ENCODE measurements at places on chromosomes 12 and 14.

GRCh38 chr12:111747333-111747732 is 19.4 kb upstream of the ALDH2 start:
- no peak for DNase-seq

- DNase-seq: no peak
These were observed 272.0 kb upstream of the DIO3 start for GRCh38 chr14:101289230-101289690.

- no peak for DNase-seq
These were observed 56.7 kb downstream of the FAM222A start for GRCh38 chr12:109770104-109770860.

- no peak for DNase-seq
These were observed 14.2 kb upstream of the RIOX1 start for GRCh38 chr14:73476451-73476931.

GRCh38 chr14:71566276-71566675 is 366.0 kb upstream of the RGS6 start:
- no peak for DNase-seq

GRCh38 chr12:123608182-123608581 is 6.3 kb downstream of the DDX55 start:
- DNase-seq: no peak

GRCh38 chr12:105464406-105464805 is 133.9 kb downstream of the C12orf75 start:
- DNase-seq: no peak

DNA sequence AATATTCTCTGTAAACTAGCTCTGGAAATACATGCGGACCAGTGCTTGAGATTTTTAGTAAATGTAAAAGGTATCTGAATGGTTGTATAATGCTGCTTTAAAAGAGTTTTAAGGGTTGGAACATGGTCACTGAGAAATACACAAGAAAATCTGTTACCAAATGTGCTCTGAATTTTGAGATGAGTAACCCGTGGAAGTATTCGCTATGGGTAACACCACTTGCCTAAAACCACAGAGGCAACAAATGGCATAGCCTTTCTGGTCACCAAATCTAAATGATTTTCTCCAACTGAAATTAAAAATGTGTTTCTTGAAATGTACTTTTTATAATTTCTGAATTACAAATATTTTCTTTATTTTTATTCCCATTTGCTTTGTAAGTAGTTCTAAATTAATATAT is 745.7 kb downstream of the DIO2 start:
- DNase-seq: no peak

DNA sequence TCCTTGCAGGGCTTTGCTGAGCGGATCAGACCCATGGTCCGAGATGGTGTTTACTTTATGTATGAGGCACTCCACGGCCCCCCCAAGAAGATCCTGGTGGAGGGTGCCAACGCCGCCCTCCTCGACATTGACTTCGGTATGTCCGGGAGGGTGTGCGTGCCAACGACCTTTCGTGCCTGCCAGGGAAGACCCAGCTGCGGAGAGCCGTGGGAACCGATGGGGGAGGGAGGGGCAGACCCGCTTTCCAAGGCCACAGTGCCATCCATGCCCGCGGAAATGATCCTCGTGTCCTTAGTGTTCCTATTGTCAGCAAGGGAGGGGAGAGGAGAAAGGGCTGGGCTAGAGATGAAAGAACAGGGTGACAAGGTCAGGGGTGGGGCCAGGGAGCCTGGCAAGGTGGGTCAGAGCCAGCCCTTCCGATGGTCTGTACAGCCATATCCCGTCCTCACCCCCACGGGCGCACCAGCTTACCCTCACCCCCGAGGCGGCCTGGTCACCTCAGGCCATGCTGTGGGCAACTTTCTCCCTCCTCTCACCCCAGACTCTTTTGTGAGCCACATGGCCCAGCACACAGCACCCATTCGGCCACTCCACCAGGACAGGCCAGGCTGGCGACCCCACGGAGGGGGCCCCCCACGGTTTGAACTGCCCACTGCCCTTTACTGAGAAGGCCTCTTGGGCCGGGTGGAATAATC is 11.7 kb upstream of the SIVA1 start:
- no peak for DNase-seq

GRCh38 chr14:97539411-97539795 is 742.2 kb downstream of the VRK1 start:
- no peak for DNase-seq

- DNase-seq: no peak
These were observed 605.5 kb downstream of the DIO2 start for GRCh38 chr14:79605849-79606248.

DNA sequence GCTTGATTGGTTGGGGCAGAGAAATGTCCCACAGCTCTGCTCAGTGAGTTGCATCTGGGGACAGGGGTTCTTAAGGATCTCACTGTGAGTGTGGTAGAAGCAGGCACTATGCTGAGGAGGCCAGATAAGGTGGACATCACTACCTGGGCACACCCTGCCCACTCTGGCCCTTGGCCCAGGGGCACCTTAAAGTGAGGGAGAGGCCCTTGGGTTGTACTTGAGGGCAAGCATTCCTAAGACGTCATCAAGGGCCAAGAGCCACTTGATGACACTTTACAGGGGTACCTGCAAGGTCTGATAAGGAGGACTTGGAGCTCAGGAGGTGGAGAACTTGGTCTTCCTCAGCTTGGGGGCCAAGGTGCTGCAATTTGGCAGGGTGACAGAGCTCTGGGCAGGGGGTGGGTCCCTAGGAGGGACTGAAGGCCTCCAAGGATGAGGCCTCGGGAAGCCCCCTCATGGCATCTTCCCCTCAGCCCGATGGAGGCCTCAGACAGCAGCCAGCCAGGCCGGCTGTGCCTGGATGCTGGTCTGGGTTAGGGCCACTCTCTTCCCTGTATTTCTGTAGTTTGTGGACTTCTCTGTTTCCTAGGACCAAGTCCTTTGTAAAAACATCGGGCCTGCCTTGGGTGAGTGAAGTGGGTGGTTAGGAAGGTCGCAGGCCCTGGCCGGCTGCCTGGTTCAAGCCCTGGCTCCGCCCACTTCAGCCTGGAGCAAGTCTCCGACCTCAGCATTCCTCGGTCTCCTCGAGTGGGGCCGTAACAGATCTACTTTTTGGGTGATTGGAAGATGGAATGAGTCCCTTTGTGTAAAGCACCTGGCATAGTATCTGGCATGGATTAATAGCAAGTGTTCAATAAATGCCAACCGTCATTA is 24.8 kb downstream of the GPR68 start:
- DNase-seq: no peak

DNA sequence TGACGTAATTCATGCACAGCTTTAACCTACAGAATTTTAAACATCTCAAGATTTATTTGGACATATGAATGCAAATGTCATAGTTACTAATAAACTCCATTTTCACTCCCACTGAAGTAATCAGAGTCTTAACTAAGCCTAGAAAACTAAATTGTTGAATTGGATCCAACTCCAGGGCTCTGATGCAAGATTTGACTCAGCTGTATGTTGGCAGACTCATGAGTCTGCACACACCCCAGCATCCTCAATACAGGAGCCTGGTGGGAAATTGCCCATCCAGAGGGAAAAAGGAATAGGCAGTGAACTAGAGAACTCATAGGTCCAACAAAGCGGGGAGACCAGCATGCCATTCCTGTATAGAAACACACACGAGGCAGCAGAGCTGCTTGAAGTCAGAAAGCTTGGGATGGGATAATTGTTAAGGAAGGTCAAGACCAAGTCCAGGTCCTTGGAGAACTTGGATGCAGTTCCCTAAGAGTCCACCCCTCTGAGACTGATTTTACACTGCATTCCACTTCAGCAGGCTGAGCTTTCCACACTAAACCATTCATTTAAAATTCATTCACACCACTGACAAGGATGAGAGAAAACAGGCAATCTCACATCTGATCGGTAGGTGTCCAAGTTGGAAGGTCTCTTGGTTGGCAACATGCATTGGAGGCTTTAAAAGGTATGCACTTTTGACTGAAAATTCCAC is 14.4 kb downstream of the TMTC1 start:
- no peak for DNase-seq

- DNase-seq: no peak
These were observed 1.0 kb downstream of the BORCS5 start for GRCh38 chr12:12357719-12358461.

- DNase-seq: no peak
These were observed 5.0 kb upstream of the SRSF9 start for GRCh38 chr12:120474616-120474960.

- no peak for DNase-seq
These were observed 44.4 kb downstream of the AMN start for GRCh38 chr14:102966681-102967505.

DNA sequence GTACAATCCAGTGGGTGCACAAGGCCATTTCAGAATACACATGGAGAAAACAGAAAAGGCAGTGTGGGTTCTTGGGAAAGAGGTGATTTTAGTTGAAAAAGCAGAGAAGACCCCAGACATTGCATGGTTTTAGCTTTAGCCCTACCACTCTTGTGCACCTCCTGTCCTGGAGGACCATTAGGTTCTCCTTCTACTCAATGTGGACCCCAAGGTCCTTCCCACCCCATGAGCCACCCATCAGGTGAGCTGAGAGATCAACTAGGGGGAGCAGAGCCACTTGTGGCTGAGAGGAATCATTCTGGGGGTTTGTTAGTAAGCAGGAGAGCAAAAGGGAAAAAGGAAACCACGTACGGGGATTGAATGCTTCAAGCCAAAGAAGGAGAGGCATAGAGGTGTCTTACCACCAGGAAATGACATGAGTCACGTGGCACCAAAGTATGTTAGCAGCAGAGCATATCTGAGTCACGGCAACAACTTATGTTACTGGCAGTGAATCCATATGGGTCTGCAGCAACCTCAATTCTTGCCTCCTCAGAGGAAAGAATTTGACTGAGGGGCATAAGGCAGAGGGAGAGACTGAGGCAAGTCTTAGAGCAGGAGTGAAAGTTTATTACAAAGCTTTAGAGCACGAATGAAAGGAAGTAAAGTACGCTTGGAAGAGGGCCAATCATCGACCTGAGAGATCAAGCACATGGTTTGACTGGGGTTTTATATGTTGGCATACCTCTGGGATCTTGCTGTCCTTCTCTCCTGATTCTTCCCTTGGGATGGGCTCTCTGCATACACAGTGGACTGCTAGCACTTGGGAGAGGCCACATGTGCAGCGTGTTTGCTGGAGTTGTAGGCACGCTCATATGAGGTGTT is 73.9 kb downstream of the HSD17B6 start:
- DNase-seq: no peak

DNA sequence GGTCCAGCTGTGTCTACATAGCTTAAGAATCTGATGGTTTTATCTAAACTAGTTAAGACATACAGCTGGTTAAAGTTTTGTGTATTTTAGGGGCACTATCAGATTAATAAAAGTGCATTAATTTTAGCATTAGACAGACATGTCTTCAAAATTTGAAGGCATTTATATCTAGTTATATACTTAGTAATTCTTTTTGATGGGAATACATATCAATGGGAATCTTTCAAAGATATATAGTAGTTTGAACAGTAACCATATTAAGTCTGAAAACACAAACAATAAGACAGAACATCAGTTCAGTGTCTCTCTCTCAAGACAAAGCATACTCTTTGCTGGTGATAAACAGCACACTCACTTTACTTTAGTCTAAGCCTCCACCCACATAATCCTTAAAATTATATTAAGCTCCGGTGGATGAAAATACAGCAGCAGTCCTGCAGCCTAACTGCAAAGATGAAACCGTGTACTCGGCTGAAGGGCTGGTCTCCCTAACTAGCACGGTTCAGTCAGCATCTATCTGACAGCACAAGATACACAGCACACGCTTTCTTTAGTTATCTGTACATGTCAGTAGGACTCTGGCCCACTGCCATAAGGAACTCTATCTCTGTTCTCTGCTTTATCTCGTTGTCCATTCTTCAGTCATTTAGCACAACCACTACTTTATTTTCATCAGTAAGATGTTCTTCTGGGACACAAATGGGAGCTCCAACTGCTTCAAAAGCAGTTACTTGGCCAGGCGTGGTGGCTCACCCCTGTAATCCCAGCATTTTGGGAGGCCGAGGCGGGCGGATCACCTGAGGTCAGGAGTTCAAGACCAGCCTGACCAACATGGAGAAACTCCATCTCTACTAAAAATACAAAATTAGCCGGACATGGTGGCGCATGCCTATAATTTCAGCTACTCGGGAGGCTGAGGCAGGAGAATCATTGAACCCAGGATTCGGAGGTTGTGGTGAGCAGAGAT is 80.5 kb downstream of the MED13L start:
- no peak for DNase-seq

- no peak for DNase-seq
These were observed 26.9 kb downstream of the MOK start for GRCh38 chr14:102277874-102278630.

DNA sequence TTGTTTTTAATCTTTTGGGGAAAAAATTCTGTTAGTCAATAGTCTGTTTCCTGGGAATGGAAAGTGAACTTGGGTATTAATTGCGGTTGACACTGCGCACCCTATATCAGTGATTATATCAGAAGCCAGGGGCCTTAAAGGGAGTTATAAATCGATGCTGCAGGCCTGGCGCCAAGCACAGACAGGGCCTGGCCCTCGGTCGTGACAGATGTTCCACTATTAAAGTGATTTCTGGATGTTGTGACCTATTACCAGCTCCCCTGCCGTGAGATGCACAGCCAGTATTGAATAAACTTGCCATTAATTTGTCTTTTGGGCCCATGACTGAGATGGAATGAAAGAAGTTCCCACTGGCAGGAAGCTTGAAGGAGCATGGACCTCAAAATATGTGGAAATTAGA is 45.1 kb upstream of the KITLG start:
- DNase-seq: no peak

- DNase-seq: no peak
These were observed 6.4 kb downstream of the STX2 start for GRCh38 chr12:130832561-130833209.

DNA sequence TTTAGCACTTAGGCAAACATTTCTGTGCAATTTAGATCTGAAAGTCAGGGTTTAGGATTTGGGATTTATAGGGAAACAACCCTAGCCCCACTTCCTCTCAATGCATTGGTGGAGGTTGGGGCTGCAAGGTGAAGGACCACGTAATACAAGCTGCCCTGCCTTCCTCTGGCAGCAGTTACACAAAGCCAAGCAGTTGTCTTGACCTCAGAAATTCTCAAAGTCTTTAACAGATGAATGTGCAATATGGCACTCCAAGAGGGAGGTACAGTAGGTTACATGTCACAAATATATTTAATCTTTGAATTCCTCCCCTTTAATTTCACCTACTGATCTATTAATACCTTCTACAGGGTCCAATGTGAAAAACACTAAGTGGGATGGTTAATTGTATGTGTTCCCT is 23.9 kb downstream of the IFNG-AS1 start:
- DNase-seq: no peak

GRCh38 chr14:54797556-54797955 is 105.1 kb downstream of the GCH1 start:
- DNase-seq: no peak

DNA sequence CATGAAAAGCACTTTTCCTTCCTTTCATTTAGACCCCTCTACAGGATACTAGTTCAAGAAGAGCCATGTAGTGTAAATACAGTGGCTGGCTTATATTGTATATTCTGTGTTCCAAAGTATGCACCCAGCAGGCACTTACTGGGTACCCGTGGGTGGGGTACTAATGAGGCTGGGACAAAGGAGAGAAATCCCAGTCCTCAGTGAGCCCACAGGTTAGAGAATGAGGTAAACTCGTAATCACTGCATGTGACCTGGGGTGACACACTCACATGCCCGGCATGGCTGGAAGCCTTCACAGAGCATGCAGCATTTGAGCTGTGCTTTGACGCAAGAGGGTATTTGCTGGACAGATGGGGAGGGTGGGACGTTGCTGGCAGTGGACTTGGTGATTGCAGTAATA is 17.1 kb downstream of the SLC24A4 start:
- DNase-seq: no peak
